ENCODE measurements at places on chromosomes 6 and 20. TPM values are rescaled to one million over a fixed set of nuclear protein-coding genes. Genes with fewer than 3 reads are reported as not detected.
A peak's percentile ranks its signal among the peaks of the same experiment; 100 is the strongest.

GRCh38 chr6:132023490-132023889 is 72.3 kb upstream of the CCN2 start:
- no peaks in the 10 kb centered on the region for H3K36me3 ChIP-seq
- no peak for DNase-seq
- no peaks in the 10 kb centered on the region for H3K4me1 ChIP-seq
- H3K27me3 ChIP-seq, result no peaks in the 10 kb centered on the region
- no peak overlapping the region for H3K4me3 ChIP-seq

MYLK2 gene
- 65.9 TPM for total RNA-seq

DNA sequence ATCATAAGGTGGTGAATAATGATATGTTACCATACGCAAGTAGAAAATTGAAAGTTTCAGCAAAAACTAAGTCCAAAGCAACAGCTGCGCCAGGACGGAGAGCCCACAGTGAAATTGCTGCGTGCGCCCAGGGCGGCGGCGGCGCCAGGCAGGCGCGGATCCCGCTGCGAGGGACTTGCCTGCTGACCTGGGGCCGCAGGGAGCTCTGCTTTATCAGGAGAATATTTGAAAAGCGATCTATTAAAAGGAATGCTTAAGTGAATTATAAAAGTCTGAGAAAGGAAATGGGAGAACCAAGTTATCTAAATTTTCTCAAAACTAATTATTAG is 85.4 kb downstream of the THBS2 start:
- no peaks in the 10 kb centered on the region for H3K4me1 ChIP-seq
- H3K27ac ChIP-seq, result no peak overlapping the region
- DNase-seq, result no peak
- H3K4me3 ChIP-seq, result no peak overlapping the region
- H3K27me3 ChIP-seq, result peaks cover 7% of the 10 kb centered on the region

IL17A gene
- total RNA-seq, result not detected

- H3K4me1 ChIP-seq, result no peaks in the 10 kb centered on the region
- no peaks in the 10 kb centered on the region for H3K36me3 ChIP-seq
- H3K27me3 ChIP-seq, result no peaks in the 10 kb centered on the region
- DNase-seq, result no peak
These were observed 22.7 kb downstream of the SLC12A5 start for GRCh38 chr20:46051556-46052308.

TNFRSF21 gene
- 2.8 TPM for total RNA-seq

DNA sequence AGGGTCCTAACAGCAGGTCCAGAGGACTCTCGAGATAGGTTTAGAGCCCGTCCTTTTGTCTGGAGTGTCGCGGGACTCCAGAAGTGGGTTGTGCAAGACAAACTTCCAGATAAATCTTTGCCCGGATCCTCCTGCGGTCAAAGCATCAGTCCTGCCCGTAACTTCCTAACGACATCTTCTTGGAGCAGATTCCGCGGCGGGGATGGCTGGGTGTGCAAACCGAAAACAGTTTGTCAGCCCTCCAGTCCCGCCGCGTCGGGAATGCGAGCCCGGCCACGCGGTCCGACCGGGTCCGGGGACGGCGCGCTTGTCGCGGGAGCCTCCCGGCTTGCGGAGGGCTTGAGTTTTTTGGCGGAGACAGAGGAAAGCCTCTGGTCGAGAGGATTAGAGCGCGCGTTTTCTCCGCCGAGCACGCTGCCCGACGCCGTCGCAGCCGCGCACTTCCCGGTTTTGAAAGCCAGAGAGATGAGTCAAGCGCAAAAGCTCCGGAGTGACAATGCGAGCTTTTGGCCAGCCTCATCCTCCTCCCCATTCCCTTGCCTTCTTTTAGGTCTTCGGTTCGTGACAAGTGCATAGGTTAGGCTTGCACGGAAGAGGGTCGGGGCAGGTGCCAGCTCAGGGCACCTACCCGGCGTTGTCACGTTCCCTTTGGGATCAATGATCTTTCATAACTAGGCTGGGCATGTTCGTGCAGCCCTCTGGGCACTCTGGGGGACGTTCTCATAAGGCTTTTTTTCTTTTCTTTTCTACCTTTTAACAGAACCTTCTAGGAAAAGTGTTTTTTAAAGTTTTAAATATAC is 91.3 kb upstream of the PRDM1 start:
- peaks cover 16% of the 10 kb centered on the region for H3K4me1 ChIP-seq
- no peaks in the 10 kb centered on the region for H3K36me3 ChIP-seq
- H3K27me3 ChIP-seq, result peaks cover 44% of the 10 kb centered on the region
- H3K4me3 ChIP-seq, result peak overlapping the region; percentile 60
- H3K27ac ChIP-seq, result peak overlapping the region; percentile 52

DNA sequence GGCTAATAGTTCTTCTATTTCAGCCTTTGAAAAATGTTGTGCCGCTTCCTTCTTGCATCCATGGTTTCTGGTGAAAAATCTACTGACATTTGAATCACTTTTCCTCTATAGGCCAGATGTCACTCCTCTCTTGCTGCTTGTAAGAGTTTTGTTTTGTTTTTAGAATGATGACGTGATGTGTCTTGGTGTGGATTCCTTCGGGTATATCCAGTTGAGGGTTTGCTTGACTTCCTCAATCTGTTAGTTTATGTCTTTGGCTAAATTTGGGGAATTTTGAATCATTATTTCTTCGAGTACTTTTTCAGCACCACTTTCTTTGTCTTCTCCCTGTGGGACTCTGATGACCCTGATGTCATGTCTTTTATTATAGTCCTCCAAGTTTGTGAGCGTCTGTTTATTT is 175.5 kb downstream of the MYLK4 start:
- H3K4me1 ChIP-seq, result no peaks in the 10 kb centered on the region
- H3K36me3 ChIP-seq, result no peaks in the 10 kb centered on the region
- no peak overlapping the region for H3K27ac ChIP-seq
- H3K27me3 ChIP-seq, result no peaks in the 10 kb centered on the region
- no peak for DNase-seq

- peaks cover 17% of the 10 kb centered on the region for H3K27me3 ChIP-seq
- no peak overlapping the region for H3K27ac ChIP-seq
- peaks cover 6% of the 10 kb centered on the region for H3K4me1 ChIP-seq
- H3K4me3 ChIP-seq, result no peak overlapping the region
These were observed 65.0 kb upstream of the MAP3K4 start for GRCh38 chr6:160926281-160927276.

GRCh38 chr6:121627761-121628160 is 192.3 kb downstream of the GJA1 start:
- H3K36me3 ChIP-seq, result no peaks in the 10 kb centered on the region
- no peaks in the 10 kb centered on the region for H3K4me1 ChIP-seq
- no peak overlapping the region for H3K4me3 ChIP-seq
- peak; percentile 12 for DNase-seq

- no peaks in the 10 kb centered on the region for H3K4me1 ChIP-seq
- H3K27me3 ChIP-seq, result peaks cover 16% of the 10 kb centered on the region
- H3K27ac ChIP-seq, result no peak overlapping the region
- no peak overlapping the region for H3K4me3 ChIP-seq
These were observed 23.1 kb upstream of the DACT2 start for GRCh38 chr6:168342636-168343035.

ITPR3 gene
- 6.8 TPM for total RNA-seq

DNA sequence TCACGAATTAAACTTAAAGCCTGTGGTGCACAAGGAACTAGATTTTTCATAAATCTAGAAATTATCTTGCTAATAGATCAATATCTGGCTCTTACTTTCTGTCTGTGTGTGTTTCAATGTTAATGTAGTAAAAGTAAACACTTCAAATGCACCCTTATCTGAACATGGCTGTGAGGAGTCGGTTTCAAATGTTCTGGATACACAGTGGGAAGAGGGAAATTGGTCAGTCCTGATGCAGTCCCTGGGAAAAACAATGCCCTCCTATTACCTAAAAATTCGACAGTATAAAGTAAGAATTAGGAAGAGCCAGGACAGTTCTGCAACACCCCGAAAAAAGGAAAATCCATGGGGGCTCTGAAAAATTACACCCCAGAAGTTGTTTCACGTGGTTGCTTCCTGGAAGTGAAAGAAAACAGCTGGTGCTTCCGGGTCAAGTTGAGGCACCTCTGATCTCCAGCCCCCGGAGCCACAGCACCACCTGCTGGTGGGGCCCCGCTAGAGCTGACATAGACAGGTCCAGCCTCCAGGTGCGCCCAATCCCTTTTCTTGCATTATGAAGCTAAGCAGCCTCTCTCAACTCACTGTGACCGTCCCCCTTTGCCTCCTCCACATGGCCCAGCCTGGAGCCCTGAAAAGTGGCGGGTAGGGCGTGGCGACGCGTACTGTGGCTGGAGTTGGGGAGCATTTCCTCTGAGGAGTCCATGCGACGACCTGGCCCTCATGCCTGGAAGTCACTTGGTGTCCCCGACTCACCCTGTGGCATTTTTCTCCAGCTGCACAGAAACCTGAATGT is 8.3 kb downstream of the SEMG2 start:
- H3K27ac ChIP-seq, result no peak overlapping the region
- H3K36me3 ChIP-seq, result no peaks in the 10 kb centered on the region
- no peak overlapping the region for H3K4me3 ChIP-seq
- H3K4me1 ChIP-seq, result no peaks in the 10 kb centered on the region

GRCh38 chr6:112038268-112038667 is 15.6 kb upstream of the CCN6 start:
- DNase-seq, result no peak
- H3K4me3 ChIP-seq, result no peak overlapping the region
- H3K27ac ChIP-seq, result peak overlapping the region; percentile 60
- H3K36me3 ChIP-seq, result no peaks in the 10 kb centered on the region
- peaks cover 18% of the 10 kb centered on the region for H3K4me1 ChIP-seq
- no peaks in the 10 kb centered on the region for H3K27me3 ChIP-seq

ALDH8A1 gene
- 2.1 TPM for total RNA-seq

BMP2 gene
- 3.0 TPM for total RNA-seq

CFAP61 gene
- 40.6 TPM for total RNA-seq

TNF gene
- 0.23 TPM for total RNA-seq

DNA sequence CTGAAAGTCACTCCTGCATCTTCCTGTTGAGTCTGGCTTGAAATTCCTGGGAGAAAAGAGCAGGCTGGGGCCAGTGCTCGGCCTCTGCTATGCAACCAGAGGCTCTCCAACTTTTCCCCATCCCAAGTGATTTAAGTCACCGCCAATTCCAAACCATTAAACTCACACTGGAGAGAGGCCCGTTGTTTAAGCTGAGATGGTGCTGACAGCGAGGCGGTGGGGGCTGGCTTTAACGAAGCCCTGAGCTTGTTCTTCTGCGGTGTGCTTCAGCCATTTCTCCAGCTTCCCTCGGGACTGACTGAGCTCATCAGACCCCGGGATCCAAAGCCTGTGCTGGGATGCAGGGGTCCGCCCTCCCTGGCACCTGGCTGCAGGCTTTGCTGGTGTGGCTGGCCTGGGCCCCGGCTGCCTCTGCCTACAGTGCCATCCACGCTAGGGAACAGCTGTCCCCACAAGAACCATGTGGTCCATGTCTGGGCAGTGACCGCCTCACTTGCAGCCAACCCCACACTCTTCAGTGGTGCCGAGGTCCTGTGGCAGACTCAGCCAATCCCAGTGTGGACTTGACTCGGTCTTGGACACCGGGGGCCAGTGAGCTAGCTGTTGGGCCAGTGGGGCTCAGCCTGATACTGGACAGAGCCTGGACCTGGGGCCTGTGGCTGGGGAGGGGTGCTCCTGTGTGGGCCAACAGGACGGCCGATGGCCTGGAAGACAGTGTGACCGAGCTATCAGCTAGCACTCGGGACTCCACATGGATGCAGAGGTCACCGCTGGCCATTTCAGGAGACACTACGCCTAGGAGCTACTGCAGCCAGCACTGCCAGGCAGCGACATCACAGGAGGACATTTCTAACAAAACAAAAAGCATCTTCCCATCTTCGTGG is 21.2 kb downstream of the RAMACL start:
- H3K27ac ChIP-seq, result peak overlapping the region; percentile 71
- DNase-seq, result peak; percentile 57
- peaks cover 48% of the 10 kb centered on the region for H3K4me1 ChIP-seq
- no peak overlapping the region for H3K4me3 ChIP-seq
- no peaks in the 10 kb centered on the region for H3K36me3 ChIP-seq

GRCh38 chr6:50722829-50723554 is 9.7 kb downstream of the TFAP2D start:
- H3K4me3 ChIP-seq, result no peak overlapping the region
- H3K27me3 ChIP-seq, result peaks cover 40% of the 10 kb centered on the region
- no peak overlapping the region for H3K27ac ChIP-seq
- no peak for DNase-seq
- H3K36me3 ChIP-seq, result no peaks in the 10 kb centered on the region

GRCh38 chr6:166618866-166619761 is 7.9 kb downstream of the RPS6KA2 start:
- H3K4me3 ChIP-seq, result no peak overlapping the region
- no peaks in the 10 kb centered on the region for H3K36me3 ChIP-seq
- H3K27me3 ChIP-seq, result no peaks in the 10 kb centered on the region
- H3K4me1 ChIP-seq, result peaks cover 41% of the 10 kb centered on the region

DNA sequence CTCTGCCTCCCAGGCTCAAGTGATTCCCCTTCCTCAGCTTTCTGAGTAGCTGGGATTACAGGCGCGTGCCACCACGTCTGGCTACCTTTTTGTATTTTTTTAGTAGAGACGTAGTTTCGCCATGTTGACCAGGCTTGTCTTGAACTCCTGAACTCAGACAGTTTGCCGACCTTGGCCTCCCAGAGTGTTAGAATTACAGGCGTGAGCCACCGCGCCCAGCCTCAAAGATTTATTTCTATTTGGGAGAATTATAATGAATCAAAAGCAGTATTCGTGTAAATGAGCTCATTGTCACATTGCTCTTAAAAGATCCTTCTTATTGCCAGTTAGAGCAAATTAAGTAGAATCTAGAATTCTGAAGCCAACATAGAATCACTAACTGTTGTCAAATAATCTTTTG is 9.4 kb upstream of the ZNF343 start:
- H3K36me3 ChIP-seq, result no peaks in the 10 kb centered on the region
- no peaks in the 10 kb centered on the region for H3K4me1 ChIP-seq
- DNase-seq, result no peak

DNA sequence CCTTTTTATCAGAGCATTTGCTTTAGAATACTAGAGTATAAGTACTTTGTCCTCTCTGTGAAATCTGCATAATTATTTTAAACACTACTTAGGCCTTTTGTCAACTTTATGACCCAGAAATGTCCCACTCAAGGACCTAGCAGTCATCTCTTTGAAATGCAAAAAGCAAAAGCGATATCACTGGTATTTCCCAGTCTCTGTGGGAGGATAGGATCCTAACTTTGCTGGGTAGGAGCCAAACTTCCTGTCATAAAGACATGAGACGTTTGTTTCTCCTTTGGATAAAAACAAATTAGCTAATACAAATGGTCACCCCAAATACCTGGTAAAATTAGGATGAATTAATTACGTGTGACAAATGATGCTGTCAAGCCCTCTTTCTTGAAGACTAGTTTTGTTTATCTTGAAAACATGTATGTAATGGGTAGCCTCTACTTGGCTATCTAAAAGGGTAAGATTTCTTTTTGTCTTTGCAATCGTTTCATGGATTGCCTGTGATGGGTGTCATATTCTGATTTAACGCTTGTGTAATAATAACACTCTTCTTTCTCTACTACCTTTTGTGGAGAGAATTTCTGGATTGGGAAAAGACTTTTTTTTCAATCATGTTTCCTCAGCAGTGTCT is 36.2 kb downstream of the DCDC2 start:
- H3K4me3 ChIP-seq, result no peak overlapping the region
- H3K36me3 ChIP-seq, result no peaks in the 10 kb centered on the region
- no peak for DNase-seq
- no peaks in the 10 kb centered on the region for H3K27me3 ChIP-seq

DNA sequence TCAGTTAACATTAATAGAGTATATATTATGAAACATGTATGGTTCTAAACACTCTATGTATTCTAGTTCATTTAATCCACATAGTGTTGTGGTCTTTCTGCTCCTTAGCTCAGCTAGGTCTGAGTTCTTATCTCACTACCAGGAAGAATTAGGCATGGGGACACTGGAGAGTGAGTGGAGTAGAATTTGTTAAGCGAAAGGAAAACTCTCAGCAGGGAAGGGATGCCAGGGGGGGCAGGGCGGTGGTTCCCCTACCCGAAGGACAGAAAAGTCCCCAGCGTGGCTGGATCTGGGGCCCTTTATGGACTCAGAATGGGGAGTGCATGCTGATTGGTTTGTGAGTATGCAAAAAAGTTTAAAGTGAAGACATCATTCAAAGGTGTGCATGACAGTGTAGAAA is 727.5 kb downstream of the TBC1D32 start:
- no peaks in the 10 kb centered on the region for H3K36me3 ChIP-seq
- H3K4me3 ChIP-seq, result no peak overlapping the region
- no peak overlapping the region for H3K27ac ChIP-seq
- H3K27me3 ChIP-seq, result no peaks in the 10 kb centered on the region
- H3K4me1 ChIP-seq, result no peaks in the 10 kb centered on the region
